ENCODE measurements at places on chromosomes 7 and 10. TPM values are rescaled to one million over a fixed set of nuclear protein-coding genes. Genes with fewer than 3 reads are reported as not detected.

DNA sequence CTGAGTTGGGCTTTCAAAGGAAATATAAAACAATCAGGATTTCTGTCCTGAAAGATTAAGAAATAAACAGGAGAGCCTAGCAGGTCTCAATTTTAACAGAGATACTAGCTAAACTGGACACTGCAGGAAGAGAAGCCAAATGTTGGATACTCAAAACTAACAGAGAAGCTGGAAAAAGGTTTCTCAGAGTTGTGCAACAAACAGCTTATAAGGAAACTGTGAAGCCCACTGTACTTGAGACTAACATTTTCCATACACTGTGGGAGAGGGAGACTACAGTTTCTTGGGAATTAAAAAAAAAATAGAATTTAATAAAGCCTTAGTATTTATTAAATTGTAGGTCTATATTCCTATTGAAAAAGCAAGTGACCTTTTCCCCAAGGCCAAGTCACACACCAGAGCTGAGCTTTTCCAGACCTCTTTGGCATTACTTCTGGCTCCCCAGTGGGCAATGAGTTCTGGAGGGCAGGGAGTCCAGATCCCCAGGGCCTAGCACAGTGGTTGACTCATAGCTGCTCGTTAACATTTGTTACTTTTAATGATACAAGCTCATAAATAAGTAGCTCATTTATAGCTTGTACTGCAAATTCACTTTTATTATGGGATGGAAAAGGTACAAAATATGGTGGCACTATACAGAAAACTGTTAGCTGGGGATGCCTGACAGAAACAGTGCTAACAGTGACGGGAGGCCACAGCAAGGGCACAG is 68.3 kb downstream of the MINDY3 start:
- no peak for DNase-seq

- DNase-seq, result no peak
Observed at GRCh38 chr10:73379064-73379748, 20.5 kb upstream of the CFAP70 start.

DNA sequence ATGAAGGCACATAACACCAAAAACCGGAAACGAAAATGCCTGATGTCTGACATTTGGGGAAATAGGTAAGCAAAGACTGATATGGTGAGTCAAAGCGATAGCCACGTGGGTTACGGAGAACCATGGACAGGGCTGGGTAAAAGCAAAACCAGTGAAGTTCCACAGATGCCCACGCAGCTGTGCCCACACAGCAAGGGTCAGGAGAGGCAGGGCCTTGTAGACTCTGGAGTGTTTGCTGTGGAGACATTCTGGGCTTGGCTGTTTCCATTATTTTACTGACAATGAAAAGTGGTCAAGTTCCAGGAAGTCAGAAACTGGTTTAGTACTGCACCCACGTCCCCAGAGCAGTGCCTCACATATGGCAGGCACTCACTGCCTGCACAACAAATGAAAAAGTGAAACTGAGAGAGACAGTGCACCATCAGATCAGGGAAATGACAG is 148.7 kb downstream of the ZMYND11 start:
- DNase-seq, result no peak

DNA sequence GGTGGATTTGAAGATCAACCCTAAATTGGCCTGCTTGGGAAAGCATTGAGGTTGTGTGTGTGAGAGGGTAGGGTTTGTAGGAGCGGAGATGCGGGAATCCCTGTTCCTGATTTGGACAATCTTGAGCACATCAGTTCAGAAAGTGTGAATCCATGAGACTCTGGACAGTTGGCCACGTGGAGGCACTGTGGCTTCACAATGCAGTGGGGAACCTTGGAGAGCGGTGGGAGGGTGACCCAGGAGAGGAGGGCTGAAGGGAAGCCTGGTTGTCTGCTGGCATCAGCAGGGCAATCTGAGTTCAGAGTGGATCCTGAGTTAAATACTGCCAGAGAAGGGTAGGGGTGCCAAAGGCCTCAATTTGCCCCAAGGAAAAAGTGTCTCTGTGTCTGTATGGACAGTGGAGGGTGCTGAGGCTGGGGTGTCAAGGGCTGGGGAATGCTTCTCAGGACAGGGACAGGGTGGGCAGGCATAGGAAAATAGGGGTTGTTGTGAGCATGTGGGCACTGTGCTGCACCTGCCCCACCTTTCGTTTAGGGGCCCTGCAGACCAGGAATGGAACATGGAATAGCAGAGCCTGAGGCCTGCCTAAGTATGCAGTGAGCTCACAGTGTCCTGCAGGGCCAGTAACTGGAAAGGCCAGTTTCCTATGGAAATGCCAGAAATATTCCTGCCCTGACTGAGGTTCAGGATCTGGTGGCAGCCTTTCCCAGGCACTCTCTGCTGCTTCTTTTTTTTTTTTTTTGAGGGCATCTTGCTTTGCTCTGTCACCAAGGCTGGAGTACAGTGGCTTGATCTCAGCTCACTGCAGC is 162.9 kb upstream of the PRSS58 start:
- no peak for DNase-seq

Gene CLDN4
- polyA plus RNA-seq, result 57.3 TPM

Gene CCL24
- not detected for polyA plus RNA-seq

Gene FBXO24
- polyA plus RNA-seq, result 1.7 TPM
